ENCODE measurements at places on chromosomes 12 and 14.

- DNase-seq = no peak
Measured at GRCh38 chr12:121860257-121860656, 1.6 kb upstream of the HPD start.

GRCh38 chr12:110351119-110351518, 52.4 kb downstream of the ANAPC7 start:
- no peak for DNase-seq

- no peak for DNase-seq
Measured at GRCh38 chr14:64417055-64417770, 29.1 kb downstream of the MTHFD1 start.

GRCh38 chr12:39610436-39611025, 9.1 kb downstream of the ABCD2 start:
- no peak for DNase-seq

DNA sequence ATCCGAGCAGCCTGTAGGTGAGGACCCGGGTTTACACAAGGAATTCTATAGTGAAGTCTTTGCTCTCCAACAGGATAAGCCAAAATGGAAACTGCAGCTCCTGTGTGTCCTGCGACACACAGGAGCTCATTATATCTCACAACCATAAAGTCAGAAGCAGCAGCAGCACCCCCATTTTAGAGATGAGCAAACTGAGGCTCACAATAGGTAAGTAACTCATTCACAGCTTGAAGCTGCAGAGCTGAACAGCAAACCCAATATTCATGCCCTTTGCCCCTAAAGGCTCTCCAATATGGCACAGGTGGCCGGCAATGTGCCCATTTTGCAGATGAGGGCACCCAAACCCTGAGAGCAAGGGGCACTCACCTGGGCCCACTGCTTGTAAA, 4.6 kb downstream of the NCOR2 start:
- DNase-seq = no peak

DNA sequence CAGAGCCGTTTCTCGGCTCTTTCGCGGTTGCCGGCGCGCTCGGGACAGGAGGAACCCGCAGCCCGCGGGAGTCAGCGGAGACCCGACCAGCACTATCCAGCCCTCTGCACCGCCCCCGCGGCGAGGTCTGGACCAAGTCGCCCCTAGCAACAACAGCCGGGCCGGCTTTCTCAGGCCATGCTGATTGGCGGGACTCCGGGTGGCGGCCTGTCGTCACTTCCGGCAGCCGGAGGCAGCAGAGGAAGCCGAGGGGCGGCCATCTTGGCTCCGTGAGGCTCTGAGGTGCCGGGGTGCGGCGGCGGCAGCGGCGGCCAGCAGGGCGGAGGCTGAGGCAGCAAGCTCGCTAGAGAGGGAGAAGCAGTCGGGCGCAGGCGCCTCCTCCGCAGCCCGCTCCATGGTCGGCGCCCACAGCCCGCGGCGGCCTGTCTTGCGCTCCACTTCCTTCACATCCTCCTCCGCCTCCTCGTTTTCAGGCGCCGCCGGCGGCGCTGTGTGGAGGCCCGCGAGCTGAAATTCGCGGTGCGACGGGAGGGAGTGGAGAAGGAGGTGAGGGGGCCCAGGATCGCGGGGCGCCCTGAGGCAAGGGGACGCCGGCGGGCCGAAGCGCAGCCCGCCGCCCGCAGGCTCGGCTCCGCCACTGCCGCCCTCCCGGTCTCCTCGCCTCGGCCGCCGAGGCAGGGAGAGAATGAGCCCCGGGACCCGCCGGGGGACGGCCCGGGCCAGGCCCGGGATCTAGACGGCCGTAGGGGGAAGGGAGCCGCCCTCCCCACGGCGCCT, at the start of gene MARK3:
MARK3 (plus strand) TSS at position 264 of the 777 bp plus-strand sequence. CDS start 615 bp downstream, outside the sequence.
- DNase-seq = peak; percentile 97

DNA sequence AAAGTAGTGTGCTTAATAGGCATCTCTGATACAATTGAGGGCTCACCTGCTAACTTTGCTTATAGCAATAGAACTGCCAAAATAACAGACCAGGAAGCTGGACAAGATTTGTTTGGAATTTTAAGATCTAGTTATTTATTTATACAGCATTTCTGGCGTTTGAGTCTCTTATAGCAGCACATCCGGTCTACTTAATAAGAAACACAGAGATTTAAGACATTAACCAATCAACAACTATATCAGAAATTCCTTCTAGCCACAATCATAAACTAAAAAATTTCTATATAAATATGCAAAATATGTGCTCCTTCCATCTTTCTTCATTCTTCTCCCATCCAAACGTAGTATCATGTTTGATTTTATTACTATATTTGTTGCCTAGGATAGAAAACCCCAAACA, 2.6 kb downstream of the RTN1 start:
- no peak for DNase-seq

DNA sequence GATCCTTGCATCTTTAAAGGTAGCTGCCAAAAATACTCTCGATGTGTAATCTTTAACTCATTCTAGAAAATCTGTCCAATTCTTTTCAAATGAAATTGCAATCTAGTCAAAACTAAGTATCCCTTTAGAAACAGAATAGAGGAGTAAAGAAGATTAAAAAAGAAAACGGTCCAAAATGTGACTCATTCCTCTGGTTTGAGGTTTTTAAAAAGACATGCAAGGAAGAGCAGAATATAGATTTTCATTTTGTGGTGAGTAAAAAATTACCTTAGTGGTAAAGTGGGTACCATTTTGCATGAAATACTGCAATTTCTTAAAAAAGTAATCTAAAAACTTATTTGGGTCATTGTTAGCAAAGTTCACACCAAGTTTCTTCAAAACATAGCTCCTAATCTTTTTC, 108.4 kb downstream of the BRMS1L start:
- DNase-seq = no peak

DNA sequence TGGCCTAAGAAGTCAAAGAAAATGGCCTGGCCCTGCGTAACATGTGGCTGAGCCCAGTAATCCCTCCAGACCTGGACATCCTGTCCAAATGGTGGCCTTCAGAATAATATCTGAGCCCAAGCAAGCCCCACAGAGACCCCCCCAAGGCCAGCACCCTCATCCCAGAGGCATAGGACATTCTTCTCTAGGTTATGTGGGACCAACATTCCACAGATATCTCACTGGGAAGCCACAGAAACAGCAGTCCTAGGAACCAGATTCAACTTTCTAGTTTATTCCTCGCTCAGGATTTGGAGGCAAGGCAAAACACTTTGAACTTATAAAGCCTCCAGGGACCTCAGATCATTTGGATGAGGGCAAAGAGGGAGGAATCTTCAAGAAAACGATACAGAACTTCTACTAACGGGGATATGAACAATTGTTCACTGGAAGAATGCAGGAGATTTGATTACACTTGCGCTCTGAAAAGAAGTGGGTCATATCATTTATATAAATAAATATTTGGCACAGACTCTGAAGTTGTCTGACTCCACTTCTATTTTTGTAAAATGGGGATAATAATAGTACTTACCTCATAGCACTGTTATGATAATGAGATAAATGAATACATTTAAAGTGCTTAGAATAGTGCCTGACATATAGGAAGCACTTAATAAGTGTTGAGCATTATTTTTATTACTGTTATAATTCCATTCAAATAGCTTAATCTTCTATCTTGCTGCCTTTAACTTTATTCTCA, 171.5 kb downstream of the NUAK1 start:
- DNase-seq = no peak
